ENCODE measurements at places on chromosomes 3 and 15. TPM values are rescaled to one million over a fixed set of nuclear protein-coding genes. Genes with fewer than 3 reads are reported as not detected.

The TNFSF10 gene
- total RNA-seq: 31.8 TPM

The ADAMTS9 gene
- total RNA-seq: not detected

The NXPE3 gene
- 18.7 TPM for total RNA-seq

The ITIH3 gene
- not detected for total RNA-seq

The GRAMD1C gene
- 1.2 TPM for total RNA-seq

The GOLGA8T gene
- 0.19 TPM for total RNA-seq

The ANO10 gene
- 8.4 TPM for total RNA-seq

The PRR20G gene
- total RNA-seq: not detected

DNA sequence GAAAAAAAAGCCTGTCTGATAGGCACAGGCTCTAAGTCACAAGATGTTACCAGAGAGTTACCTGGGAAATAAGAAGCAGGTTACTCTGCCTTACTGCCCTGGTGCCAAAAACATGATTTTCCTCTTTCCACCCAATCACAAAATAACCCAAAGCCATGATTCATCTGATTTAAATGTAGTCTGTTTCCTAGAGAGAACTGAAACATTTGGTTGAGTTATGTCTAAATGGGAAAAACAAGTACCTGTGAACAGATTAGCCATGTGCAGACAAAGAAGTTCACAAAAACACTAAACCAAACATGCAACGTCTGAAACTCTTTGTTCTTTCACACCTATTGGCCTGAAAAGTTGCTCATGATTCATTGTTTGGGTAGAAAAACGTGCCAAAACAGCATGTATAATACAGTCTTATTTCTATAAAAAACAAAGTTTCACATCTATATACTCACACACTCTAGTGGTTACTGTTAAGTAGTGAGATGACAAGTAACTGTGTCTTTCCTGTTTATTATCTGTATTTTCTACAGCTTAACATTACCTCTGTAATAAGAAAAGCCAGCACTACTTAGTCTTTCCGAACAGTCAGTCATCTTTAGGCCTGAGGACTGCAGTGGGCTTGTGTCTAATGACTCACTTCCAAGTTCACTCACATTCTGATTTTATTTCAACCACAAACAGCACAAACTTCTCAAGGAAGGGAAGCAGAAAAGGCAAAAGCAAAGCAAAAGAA lies 30.2 kb downstream of the FAM174B start:
- peak; percentile 46 for DNase-seq
- peaks cover 39% of the 10 kb centered on the region for H3K4me1 ChIP-seq
- H3K27ac ChIP-seq: peak overlapping the region; percentile 93
- peak overlapping the region; percentile 3 for H3K4me3 ChIP-seq

GRCh38 chr3:170907637-170908234 lies 701 bp downstream of the EIF5A2 start:
- no peak for DNase-seq
- no peaks in the 10 kb centered on the region for H3K27me3 ChIP-seq
- H3K4me1 ChIP-seq: peaks cover 20% of the 10 kb centered on the region
- H3K36me3 ChIP-seq: peaks cover 4% of the 10 kb centered on the region

DNA sequence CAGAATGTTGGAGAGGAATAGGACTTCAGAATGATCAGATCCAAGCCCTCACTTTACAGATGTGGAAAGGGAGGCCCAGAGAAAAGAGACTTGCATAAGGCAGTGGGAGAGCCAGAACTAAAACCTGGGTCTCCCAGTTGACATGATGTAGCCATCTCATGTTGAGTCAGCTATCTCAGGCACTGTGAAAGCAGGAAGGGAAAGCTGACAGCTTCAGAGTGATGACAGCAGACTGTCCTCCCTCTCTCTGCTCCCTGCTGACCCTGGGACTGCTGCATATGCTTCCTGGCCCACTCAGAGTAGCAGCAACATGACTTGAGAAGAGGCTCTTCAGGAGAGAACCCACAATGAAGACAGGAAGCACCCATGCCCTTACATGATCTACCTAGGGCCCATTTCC lies 14.7 kb downstream of the FHIT start:
- H3K27ac ChIP-seq: no peak overlapping the region
- no peak overlapping the region for H3K4me3 ChIP-seq
- peaks cover 2% of the 10 kb centered on the region for H3K4me1 ChIP-seq
- DNase-seq: no peak
- no peaks in the 10 kb centered on the region for H3K36me3 ChIP-seq

- H3K4me3 ChIP-seq: no peak overlapping the region
- no peaks in the 10 kb centered on the region for H3K36me3 ChIP-seq
- DNase-seq: no peak
- H3K27ac ChIP-seq: no peak overlapping the region
Observed at GRCh38 chr15:91956026-91956723, 102.7 kb downstream of the SLCO3A1 start.

DNA sequence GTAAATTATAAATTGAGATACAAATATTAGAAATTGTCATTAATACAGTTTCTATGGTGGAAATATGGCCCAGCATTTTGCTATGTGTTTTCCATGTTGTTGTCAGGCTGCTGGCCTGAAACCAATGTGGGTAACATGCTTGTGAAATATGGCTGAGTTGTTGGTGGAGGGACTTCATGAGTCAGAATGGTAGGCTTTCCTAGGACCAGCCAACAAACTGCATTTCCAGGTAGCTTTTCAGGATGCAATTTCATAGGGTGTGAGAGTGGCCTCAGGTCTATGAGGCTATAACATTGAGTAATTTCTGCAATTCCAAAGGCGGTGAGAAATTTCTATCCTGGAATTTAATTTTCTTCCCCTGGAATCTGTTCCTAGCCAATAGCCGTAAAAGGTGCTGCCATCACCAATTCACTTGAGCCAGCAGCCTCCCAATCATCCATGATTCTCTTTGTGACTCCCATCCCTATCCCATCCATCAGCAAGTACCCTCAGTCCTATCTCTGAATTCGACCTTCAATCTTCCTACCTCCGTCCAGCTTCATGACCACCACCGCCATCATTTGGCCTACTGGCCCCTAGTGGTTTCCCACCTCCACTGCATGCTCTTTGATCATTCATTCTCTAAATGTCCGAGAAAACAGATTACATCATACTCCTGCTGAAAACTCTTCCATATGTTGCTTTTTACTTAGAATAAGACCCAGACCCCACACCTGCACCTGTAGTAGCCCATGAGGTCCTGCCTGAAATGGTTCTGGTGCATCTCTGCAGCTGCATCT lies 276.6 kb upstream of the CFAP20DC start:
- H3K36me3 ChIP-seq: no peaks in the 10 kb centered on the region
- no peak for DNase-seq
- no peak overlapping the region for H3K27ac ChIP-seq
- H3K4me1 ChIP-seq: no peaks in the 10 kb centered on the region

DNA sequence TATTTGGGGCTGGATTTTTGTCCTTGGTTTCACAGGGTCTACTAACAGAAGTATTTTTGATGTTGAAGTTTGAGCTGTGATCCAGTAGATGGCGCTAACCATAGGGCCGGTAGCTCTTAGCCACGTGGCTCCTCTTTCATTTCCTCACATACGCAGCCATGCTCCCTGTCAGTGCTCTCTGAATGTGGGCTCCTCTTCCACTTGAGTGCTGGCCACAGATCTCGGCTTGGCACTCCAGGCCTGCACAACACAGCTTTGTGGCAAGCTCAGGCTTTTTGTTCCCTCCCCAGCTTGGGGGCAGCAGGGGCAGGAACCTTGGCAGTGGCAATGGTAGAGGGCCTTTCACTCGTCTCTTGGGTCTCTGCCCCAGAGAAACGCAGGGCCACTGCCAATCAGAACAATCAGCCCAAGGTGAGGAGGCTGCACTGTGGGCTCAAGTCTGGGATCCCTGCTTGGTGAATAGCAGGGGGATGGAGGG lies 18.6 kb upstream of the DNAAF4 start:
- DNase-seq: peak; percentile 20
- no peaks in the 10 kb centered on the region for H3K36me3 ChIP-seq
- peaks cover 4% of the 10 kb centered on the region for H3K4me1 ChIP-seq

- no peaks in the 10 kb centered on the region for H3K27me3 ChIP-seq
- H3K27ac ChIP-seq: no peak overlapping the region
- no peak overlapping the region for H3K4me3 ChIP-seq
- no peak for DNase-seq
- peaks cover 33% of the 10 kb centered on the region for H3K36me3 ChIP-seq
Observed at GRCh38 chr15:80175436-80175835, 22.6 kb downstream of the FAH start.

- H3K4me3 ChIP-seq: no peak overlapping the region
- H3K27me3 ChIP-seq: no peaks in the 10 kb centered on the region
- H3K4me1 ChIP-seq: no peaks in the 10 kb centered on the region
- peaks cover 34% of the 10 kb centered on the region for H3K36me3 ChIP-seq
Observed at GRCh38 chr3:101310978-101311375, 9.4 kb downstream of the IMPG2 start.

- H3K36me3 ChIP-seq: no peaks in the 10 kb centered on the region
- peak; percentile 35 for DNase-seq
- H3K27ac ChIP-seq: no peak overlapping the region
- H3K4me3 ChIP-seq: no peak overlapping the region
- peaks cover 5% of the 10 kb centered on the region for H3K27me3 ChIP-seq
Observed at GRCh38 chr3:193788189-193788991, 195.4 kb downstream of the OPA1 start.

DNA sequence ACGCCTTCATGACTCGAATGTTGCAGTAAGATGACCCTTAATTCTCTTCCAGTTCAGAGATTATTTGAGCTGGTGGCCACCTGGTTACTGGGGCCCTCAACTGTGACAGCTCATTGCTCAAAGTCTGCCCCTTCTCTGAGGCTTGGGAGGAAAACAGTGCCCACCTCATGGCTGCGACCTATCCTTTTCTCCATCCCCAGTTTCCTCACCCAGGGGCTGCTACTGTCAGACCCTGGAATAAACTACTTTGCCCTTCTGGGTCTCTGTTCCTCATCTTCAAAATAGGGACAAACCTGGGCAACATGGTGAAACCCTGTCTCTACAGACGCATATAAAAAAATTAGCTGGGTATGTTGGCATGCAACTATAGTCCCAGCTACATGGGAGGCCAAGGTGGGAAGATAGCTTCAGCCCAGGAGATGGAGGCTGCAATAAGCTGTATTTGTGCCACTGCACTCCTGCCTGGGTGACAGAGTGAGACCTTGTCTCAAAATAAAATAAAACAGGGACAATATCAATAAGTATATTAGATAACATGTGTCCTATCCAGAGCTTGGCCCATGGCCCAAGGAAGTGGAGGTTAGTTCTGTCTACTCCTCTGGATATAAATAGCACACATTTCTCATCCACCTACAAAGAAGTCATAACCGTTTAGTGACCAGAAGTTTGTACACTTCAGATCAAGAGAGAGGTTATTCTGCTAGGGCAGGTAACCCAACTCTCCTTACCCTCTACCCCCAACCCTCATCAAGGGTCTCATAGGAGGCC lies 2.2 kb upstream of the RASL12 start:
- H3K36me3 ChIP-seq: no peaks in the 10 kb centered on the region
- peaks cover 26% of the 10 kb centered on the region for H3K27me3 ChIP-seq
- H3K4me3 ChIP-seq: no peak overlapping the region

DNA sequence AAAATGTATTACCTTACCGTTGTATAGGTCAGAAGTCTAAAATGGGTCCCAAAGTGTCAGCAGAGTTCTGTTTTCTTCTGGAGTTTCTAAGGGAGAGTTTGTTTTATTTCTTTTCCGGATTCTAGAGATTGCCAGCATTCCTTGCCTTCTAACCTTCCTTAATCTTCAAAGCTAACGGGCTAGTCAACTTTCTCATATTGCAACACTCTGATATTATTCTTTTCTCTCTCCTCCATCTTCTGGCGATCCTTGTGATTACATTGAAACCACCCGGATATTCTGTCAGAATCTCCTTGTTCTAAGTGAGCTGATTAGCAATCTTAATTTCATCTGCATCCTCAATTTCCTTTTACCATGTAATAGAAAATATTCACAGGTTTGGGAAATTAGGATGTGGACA lies 36.2 kb upstream of the AADACL2 start:
- no peak overlapping the region for H3K27ac ChIP-seq
- H3K4me3 ChIP-seq: no peak overlapping the region
- DNase-seq: no peak

DNA sequence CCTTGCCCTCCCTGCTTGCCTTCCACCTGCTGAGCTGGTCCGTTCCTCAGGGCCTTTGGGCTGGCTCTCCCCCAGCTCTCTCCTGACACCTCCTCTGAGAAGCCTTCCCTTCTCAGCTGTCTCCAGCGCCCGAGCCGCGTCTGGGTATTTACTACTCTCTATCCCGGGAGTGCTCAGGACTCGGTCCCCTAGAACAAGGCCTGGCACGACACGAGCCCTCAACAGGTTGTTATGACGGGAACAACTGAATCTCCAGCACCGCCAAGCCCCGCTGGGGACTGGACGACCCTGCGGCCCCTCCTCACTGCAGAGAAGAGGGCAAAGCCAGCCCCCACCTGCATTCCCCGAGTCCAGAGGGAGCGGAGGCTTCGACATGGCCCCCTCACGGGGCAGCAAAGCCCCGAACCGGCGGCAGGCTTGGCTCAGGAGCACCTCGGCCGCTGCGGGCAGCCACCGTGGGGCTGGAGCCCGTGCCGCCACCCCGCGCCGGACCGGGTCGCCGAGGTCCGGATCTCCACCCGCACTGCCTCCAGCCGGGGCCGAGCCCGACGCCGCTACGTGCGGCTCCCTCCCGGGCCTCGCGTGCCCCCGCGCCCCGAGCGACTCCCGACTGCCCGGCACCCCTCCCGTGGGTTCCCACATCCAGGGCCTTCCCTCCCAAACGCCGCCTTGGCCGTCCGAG lies 792 bp downstream of the TPRA1 start:
- no peaks in the 10 kb centered on the region for H3K27me3 ChIP-seq
- H3K4me3 ChIP-seq: peak overlapping the region; percentile 80
- no peaks in the 10 kb centered on the region for H3K36me3 ChIP-seq
- DNase-seq: peak; percentile 24
- peaks cover 29% of the 10 kb centered on the region for H3K4me1 ChIP-seq
- peak overlapping the region; percentile 25 for H3K27ac ChIP-seq

DNA sequence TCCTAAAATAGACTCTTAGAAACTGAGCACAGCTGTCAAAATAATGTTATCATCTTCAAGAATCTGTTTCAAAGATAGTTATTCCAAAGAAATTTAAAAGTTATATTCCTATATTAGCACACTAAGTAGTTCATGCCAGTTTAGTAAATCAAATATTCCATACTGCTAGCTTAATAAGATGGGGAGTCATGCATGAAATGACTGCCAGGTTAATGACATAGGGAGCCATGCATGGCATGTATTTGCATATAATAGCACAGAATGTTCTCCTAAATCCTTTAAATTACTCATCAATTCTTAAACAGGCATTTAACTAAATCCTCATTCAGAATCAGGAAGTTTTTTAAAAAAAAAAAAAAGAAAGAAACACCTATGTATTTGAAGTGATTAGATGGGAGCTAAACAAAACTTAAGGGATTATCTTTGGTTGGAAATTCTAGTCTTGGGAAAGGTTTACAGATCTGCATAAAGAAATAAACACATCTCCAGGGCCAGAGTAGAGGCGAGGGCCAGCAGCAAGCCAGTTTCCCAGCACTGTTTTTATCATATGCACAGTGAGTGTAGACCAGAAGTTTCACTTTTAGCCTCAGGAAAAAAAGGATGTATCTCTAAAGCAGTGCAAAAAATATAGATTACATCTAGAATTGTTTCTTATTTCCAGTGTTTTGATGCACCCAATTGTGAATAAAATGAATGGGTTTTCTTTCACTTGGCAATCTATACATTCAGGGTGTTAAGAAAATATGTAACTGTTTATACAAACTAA lies 366.4 kb upstream of the AGTR1 start:
- no peak for DNase-seq
- H3K4me1 ChIP-seq: no peaks in the 10 kb centered on the region
- no peaks in the 10 kb centered on the region for H3K36me3 ChIP-seq
- no peaks in the 10 kb centered on the region for H3K27me3 ChIP-seq

- H3K27me3 ChIP-seq: no peaks in the 10 kb centered on the region
- H3K36me3 ChIP-seq: peaks cover 19% of the 10 kb centered on the region
- DNase-seq: no peak
- no peak overlapping the region for H3K4me3 ChIP-seq
Observed at GRCh38 chr15:57172925-57173324, 203.4 kb upstream of the CGNL1 start.

Data from activated CD4-positive, alpha-beta memory T cell treated with anti-CD3 and anti-CD28 coated beads for 36 hours (primary cell).